ENCODE measurements at places on chromosomes 7 and 10. TPM values are rescaled to one million over a fixed set of nuclear protein-coding genes. Genes with fewer than 3 reads are reported as not detected.

DNA sequence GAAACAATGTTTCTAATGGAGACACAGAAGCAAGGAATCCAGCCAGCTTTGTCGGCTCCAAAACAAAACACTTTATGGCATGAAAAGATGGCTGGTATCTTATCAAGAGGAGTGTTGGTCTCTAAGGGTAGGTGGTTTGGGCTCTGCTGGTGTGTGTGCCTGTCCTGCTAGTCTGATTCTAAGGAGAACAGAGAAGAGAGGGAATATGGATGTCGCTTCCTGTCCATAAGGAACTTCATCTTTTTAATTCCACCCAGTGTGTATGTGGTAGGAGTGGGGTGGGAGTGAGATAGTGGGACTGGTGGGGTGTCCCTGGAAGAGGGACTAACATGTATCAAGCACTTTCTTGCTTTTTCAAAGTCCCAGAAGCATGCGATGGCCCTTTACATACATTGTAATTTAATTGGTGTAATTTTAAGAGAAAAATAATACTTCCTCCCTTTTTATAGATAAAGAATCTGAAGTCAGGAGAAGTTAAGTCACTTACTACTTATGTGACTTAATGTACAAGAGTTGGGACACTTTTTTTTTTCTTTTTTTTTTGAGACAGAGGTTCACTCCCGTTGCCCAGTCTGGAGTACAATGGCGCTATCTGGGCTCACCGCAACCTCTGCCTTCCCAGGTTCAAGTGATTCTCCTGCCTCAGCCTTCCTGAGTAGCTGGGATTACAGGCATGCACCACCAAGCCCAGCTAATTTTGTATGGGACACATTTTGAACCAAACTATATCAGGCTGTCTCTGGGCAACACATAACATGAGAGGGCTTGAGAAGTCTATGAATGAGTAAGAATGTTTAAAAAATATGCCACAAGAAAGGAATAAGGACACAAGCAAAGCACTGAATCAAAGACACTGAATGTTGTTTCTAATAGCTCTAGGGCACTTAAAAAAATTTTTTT, 18.8 kb downstream of the NT5C3A start:
- DNase-seq = no peak

MSS51 gene
- 2.0 TPM for total RNA-seq

GOT1 gene
- 33.7 TPM for total RNA-seq

LOXL4 gene
- 1.8 TPM for total RNA-seq

GRCh38 chr7:112646783-112647182, 143.4 kb downstream of the TMEM168 start:
- no peak for DNase-seq

DNA sequence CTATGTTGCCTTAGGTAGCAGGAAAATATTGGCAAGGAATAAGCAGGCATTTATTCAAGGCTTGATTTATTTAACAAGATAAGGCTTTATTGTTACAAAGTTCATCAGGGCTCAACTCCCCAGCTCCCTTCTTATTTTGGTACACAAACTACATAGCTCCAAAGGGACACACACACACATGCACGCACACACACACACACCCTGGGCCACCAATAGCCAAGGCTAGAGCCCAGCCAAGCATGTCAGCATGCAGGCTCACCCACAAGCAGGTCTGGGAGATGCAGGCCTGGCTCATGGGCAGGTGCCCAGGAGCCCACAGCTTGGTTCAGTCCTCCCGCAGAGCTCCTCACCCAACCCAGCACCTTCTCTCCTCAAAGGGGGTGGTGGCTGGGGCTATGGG, 23.4 kb downstream of the LEP start:
- DNase-seq = no peak

DNA sequence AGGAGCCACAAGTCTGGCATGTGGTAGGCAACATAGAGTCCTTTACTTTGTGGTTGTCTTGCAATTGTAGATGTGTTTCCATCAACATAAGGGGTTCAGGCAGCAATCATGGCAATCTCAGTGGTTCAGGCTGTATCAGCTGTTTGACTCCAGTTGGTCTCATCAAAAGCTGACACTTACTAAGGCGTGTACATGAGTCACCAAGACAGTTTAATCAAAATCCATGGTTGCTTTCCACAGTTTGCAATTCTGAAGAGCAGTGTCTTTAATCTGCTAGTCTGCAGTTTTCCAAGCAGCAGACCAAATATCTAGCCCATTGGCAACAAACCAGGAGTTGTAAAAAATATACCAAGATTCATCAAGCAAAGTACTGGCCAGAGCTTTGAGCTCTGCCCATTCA, 210.2 kb downstream of the MDFIC start:
- DNase-seq = no peak

DNA sequence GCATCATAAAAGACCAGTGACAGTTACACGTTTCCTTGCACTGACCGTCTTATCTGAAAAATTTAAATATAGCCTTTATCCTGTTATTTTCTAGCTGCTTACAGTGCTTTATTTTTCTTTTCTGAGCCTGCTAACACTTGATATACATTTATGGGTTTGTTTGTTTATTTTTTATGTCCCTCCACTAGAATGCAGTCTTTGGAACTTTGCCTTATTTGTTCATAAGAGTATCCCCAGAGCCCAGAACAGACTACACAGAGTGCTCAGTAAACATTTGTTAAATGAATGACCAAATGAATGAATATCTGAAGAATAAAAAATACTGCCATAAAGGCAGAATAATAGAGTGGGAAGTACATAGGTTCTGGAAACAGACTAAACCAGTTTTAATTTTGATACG, 202.3 kb upstream of the LRRN3 start:
- DNase-seq = no peak

GRCh38 chr7:7688956-7689355, 29.5 kb downstream of the RPA3 start:
- DNase-seq = no peak

GNAI1 gene
- total RNA-seq = 132 TPM

GRCh38 chr10:11359869-11360268, 251.6 kb downstream of the USP6NL start:
- DNase-seq = no peak

GRCh38 chr7:26490640-26491624, 199.3 kb downstream of the SNX10 start:
- DNase-seq = no peak

DNA sequence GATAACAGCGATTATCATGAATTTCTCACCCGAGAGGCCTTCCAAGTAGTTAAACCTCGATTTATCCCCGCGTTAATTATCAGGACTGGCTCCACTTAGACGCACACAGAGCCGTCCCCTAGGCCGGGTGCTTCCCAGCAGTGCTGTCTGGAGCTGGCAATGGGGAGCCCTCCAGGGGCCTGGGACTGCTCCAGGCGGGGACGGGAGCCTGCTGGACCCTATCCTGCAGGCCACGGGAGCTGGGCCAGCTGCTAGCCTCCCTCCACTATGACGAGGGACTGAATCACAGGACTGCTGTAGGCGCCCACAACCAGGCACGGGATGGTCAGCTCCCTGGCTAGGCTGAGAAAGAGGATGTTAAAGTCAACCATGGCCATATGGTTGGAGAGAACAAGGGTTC, 229.1 kb downstream of the ELFN1 start:
- DNase-seq = no peak

DNA sequence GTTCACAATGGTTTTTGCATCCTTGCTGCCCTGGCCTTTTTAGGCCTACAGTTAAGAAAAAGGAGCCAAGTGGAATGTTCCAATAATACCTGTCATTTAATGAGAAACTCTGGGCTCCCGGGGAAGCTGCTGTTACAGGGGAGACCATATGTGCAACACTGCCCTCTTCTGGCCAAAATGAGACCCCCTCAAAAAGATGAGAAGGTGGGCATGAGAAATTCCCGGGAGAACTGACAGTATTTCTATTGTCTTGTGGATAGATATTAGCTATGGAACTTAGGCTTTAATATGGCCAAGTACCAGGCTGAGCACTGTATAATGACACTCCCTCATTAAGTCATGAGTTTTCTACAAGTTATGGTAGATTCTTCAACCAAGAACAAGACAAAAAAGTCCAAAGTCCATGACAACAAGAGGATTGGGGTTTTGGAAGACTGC, 99.4 kb downstream of the CCDC3 start:
- DNase-seq = peak; percentile 67

PSD gene
- total RNA-seq = 0.31 TPM

DNA sequence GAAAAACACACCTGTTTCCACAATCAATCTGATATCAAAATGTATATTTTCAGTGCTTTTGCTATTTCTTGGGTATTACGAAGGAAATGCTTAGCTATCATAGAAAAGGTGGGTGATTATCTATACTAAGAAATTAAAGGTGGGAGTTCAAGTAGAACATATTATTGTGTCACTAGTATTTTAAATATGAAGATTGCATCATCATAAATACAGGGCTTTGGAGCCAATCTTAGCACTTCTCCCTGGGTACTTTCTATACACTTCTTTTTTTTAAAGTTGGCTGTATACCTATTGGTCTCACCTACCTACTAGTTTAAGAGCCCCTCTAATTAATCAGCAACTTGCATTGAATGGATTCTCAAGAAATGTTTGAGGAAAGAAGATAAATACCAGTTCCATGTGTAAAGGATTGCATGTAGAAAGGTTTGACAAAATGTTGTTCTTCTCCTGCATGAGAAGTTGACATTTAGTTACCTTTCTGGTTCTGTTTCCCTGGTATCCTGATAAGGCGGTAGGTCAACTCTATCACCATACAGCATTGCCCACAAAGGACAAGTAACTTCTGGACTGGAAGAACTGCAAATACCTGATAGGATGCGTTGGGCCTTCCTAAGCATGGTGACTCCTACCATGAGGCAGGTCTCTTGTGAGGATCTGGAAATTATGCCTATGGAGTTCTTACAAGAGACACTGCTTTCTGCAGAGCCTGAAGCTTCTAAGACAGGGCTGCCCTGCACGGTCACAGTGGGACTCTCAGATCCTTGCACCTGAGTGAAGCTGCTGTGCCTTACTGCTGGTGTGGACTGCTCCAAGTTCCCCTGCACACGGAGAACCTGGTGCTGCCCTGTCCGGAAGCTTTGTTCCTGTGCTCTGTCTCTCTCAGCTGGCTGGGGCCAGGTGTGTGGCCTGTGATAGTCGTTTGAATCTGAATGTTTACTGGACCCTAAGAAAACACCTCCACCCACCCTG, 32.1 kb upstream of the PDSS1 start:
- no peak for DNase-seq

DNA sequence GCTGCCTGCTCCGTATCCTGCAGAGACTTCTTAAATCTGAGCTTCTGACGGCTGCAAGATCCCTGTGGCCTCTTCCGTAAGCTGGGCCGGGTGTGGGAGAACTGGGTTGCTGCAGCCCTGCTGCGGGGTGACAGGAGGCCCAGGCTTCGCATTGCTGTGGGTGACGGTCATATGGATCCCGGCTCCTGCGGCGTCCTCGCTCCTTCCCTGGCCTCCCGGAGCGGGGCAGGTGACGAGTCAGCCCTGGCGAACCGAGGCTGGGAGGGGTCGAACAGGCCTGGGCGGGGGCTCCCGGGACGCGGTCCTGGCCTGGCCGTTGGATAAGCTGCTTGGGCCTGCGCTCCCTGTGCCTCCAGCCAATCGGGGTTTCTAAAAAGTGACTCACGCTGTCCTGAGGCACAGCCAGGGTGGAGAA, 7.8 kb upstream of the UBE2D1 start:
- no peak for DNase-seq

DNA sequence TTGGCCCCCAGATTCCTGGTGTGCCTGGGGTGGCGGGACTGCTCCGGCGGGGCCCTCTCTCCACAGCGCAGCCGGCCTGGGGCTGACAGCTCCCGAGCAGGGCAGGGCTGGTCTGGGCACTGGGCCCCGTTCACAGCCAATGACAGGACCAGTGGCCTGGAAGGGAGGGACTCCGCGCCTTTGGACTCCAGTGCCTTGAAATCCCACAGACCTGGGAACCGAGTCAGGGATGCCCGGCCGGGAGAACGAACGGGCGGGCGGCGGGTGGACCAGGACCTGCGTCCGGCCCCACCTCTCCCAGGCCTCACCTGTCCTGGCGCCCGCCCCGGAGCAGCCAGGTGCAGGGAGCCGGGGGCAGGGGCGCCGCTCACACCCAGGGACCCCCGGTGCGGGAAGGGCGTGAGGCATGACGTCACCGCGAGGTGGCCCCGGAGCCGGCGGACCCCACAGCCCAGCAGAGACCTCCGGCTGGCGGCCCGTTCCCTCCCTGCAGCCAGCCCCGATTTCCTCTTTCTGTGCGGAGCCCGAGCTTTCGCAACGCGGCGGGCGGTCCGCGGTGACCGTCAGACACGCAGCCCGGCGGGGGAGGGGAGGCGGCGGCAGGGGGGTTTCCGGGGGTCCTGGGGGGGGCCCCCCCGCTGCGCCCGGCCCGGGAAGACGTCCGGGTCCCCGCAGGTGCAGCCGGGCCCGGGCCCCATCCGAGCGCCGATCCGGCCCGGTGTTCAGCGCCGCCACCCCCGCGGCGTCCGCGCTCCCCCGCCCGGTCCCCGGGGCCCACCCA, 743 bp downstream of the ADAP1 start:
- no peak for DNase-seq

PIK3AP1 gene
- total RNA-seq = 9.0 TPM

GRCh38 chr10:27531336-27531847, 27.3 kb downstream of the RAB18 start:
- no peak for DNase-seq

LIPF gene
- not detected for total RNA-seq

All from endothelial cell (in vitro differentiated cells).